Left cardiac atrium (tissue), 4 donors: ENCODE measurements at places on chromosomes 7 and 10. TPM values are rescaled to one million over a fixed set of nuclear protein-coding genes. Genes with fewer than 3 reads are reported as not detected.

GRCh38 chr7:128830231-128831177 is at the start of gene FLNC:
TSS of gene FLNC (plus strand) at chr7:128830406. CDS start at chr7:128830638, 232 bp downstream.
- DNase-seq = peak; percentile 70

Gene CDNF
- 1.3 TPM for total RNA-seq

DNA sequence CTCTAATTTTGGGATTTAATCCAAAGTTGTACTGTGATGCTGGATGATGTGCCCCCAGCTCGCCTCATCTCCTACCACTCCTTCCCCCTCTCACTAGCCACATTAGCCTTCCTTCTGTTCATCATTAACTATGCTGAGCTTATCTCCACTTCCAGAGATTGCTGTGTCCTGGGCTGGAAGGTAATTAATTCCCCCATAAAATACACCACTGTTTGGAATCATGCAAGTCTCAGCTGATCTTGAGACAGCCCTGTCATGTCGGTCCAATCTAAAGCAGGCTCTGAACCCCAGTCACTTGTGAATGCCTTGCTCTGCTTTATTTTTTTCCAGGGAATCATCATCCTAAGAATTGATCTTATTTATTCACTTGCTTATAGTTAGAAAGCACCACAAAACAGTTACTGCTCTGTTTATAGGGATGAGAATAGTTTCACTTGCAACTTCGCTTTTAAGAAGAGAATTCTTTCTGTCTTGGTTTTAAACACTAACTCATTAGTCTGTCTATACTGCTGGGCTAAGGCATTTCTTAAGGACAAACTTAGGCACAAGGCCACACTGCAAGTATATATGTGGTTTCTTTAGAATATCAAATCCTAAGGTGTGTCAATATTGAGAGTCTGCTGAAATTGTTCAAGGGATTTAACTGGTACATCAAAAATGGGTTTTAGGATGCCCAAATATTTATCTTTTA is 341.1 kb upstream of the SEMA3A start:
- no peak for DNase-seq

- DNase-seq = no peak
These were observed 72.5 kb downstream of the C10orf90 start for GRCh38 chr10:126598009-126598408.

DNA sequence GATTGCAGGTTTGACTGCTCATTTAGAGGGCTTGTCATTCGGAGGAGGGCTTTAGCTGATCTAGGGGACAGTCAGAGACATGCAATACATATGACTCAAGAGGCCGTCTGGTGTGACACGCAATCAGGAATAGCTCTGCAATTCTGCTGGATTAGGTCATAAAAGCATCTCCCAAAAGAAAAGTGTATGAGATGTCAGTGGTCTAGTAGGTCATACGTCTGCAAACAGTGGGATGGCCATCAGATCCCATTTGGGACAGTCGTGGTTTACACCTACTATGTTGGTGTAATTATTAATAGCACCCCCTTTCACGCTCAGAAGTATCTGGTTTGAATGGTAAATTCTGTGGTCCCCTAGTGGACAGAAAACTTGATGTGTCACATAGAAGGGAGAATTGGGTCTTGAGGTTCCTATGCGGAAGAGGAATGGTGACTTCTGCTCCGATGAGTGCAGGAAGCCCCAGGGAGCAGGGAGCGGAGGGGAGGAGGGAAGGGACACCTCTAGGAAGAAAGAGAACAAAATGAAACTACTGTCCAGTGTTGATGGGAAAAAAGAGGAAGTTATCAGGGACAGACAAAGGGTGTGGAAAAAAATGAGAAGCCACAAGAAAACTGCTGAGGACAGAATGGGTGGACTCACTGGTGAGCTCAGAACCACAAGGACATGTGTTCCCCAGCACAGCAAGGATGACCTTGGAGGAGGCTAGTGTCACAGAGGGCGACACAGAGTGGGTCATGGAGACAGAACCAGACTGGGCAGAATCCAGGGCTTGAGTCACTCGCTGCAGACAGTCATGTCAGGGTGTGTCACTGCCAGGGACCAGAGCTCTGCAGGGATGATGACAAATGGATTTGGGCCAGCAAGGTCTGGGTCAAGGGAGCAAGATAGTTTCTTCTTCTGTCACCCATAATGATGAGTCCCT is 59.9 kb downstream of the MAP3K8 start:
- DNase-seq = peak; percentile 51

GRCh38 chr7:17212188-17212587 is 86.3 kb upstream of the AHR start:
- DNase-seq = no peak
